ENCODE measurements at places on chromosomes 12 and 14.

DNA sequence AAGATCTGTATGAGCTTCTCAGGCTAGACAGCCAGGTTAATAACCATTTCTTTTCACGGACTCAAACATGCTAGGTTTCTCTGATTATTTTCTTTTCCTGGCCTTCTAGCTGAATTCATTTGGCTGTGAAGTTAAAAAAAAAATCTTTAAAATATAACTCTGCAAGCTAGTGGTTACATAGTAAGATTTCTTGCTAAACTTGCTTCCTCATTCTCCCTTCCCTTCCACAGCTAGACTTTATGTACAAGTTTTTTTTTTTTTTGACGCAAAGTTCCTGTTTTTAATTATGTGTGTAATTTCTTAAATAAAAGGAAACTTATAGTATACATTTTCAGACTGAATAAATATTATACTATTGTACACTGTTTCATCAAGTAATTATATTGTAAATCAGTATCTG lies 145.4 kb downstream of the TMTC2 start:
- H3K27ac ChIP-seq = no peak overlapping the region
- no peaks in the 10 kb centered on the region for H3K36me3 ChIP-seq
- no peaks in the 10 kb centered on the region for H3K4me1 ChIP-seq
- H3K27me3 ChIP-seq = no peaks in the 10 kb centered on the region
- H3K4me3 ChIP-seq = no peak overlapping the region
- DNase-seq = no peak

DNA sequence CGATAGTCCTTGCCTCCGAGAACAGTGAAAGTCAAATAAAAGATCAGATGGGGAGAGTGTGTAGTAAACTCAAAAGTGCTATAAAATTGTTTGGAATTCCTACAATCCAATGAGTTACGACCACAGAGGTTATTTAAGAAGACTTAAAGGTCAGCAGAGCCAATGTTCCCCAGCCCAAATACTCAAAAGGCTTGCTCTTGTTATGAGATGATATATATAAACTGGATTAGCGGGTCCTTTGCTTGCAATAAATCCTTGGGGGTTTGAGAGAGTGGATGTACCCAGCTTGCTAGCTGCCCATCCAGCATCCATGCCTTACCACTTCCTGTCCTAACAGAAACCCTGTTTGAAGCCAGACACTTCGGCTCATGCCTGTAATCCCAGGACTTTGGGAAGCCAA lies 29.0 kb upstream of the MED13L start:
- H3K27ac ChIP-seq = no peak overlapping the region
- H3K4me1 ChIP-seq = no peaks in the 10 kb centered on the region
- H3K4me3 ChIP-seq = no peak overlapping the region

DNA sequence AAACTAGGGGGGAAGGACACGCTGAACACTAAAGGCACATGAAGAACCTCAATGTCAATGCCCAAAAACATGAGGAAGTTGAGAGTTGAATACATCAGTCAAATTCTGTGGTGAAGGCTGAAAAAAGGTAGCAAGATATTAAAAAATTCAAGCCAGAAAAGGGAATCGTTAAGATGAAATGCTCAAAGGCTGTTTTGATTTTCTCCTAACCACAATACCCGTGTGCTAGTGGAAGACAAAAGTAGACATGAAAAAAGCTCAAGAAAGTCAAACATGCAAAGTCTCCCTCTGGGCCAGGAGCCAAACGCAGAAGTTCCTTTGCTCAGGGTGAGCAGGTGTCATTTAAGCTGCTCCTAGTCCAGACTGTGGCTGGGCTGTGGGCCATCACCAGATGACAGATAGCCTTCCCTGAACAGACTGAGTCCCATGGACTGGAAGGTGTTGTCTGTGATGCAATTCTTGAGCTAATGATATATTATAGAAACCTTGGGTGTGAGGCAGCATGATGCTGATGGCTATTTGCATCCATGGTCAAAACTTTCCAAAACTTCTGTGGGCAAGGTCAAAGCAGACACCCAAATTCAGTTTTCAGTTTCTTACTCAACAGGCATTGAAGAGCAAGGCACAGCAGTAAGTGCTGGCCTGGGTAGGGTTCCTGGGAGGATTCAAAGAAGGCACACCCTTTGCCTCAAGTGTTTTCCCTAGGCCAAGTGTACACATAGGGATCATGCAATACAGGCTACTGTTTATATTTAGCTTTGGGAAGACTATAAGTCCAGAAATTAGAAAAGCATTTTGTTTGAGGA lies 81.6 kb downstream of the MYRFL start:
- no peak for DNase-seq
- no peaks in the 10 kb centered on the region for H3K27me3 ChIP-seq
- no peak overlapping the region for H3K27ac ChIP-seq
- H3K4me3 ChIP-seq = no peak overlapping the region

GRCh38 chr12:55931780-55932550 lies 1.0 kb downstream of the DGKA start:
- peak overlapping the region; percentile 88 for H3K27ac ChIP-seq
- no peaks in the 10 kb centered on the region for H3K27me3 ChIP-seq
- peak overlapping the region; percentile 87 for H3K4me3 ChIP-seq
- no peak for DNase-seq
- H3K36me3 ChIP-seq = peaks cover 19% of the 10 kb centered on the region
- peaks cover 66% of the 10 kb centered on the region for H3K4me1 ChIP-seq

GRCh38 chr12:40175045-40175444 lies 49.8 kb upstream of the LRRK2 start:
- no peak overlapping the region for H3K4me3 ChIP-seq
- no peak overlapping the region for H3K27ac ChIP-seq
- DNase-seq = no peak
- no peaks in the 10 kb centered on the region for H3K4me1 ChIP-seq

- no peaks in the 10 kb centered on the region for H3K36me3 ChIP-seq
- DNase-seq = no peak
- H3K4me3 ChIP-seq = no peak overlapping the region
- H3K27ac ChIP-seq = no peak overlapping the region
- no peaks in the 10 kb centered on the region for H3K27me3 ChIP-seq
Measured at GRCh38 chr14:68550338-68550715, 242.5 kb downstream of the ZFP36L1 start.

DNA sequence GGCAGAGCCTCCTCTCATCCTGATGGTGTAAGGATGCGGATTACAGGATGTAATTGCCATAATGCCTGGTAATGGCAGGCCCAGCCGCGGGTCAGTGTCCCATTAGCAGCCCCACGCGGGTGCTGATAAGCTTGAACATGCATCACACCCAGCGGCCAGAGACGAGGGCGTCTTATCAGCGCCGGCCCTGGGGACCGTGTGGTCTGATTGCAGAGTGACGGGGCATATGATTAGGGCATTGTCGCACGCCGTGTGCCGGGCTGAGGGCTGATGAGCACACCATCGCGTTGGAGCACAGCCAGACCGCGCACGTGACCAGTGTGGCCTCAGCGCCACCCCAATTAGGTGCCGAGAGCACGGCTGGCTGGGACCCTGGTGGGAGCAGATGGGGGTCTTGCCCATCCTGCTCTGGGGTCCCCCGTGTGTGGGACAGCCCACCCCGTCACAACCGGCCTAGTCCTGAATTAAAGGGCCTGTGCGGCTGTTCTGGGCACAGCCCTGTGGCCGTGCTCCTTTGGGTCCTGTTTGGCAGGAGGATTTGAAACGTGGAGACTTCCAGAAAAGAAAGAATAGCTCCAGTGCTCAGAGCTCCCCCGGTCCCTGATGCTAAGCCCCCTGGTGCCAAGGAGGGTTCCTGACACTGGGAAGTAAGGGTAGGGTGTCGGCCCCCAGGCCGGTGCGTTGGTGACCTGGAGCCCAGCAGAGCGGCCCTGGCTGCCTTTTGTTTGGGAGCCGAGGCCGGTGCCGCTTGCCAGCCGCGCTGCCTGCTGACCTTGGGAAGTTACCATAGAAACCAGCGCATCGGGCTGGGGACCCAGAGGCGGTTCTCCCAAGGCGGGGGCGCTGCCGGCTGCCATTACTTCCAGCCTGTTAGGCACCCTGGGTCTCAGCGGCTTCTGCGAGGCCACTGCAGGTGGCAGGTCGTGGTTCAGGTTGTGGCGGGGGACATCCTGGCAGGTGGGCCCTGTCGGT lies 20.7 kb downstream of the KIF26A start:
- H3K4me1 ChIP-seq = no peaks in the 10 kb centered on the region
- no peak overlapping the region for H3K4me3 ChIP-seq
- no peaks in the 10 kb centered on the region for H3K36me3 ChIP-seq
- H3K27me3 ChIP-seq = no peaks in the 10 kb centered on the region
- DNase-seq = no peak
- H3K27ac ChIP-seq = no peak overlapping the region

All from CD4-positive, alpha-beta memory T cell (primary cell).